Stimulated activated CD4-positive, alpha-beta T cell treated with anti-CD3 and anti-CD28 coated beads, TNF-alpha, amount 100 ng/mL, for 4 hours (primary cell): ENCODE measurements at places on chromosomes 11 and 22.
A peak's percentile ranks its signal among the peaks of the same experiment; 100 is the strongest.

DNA sequence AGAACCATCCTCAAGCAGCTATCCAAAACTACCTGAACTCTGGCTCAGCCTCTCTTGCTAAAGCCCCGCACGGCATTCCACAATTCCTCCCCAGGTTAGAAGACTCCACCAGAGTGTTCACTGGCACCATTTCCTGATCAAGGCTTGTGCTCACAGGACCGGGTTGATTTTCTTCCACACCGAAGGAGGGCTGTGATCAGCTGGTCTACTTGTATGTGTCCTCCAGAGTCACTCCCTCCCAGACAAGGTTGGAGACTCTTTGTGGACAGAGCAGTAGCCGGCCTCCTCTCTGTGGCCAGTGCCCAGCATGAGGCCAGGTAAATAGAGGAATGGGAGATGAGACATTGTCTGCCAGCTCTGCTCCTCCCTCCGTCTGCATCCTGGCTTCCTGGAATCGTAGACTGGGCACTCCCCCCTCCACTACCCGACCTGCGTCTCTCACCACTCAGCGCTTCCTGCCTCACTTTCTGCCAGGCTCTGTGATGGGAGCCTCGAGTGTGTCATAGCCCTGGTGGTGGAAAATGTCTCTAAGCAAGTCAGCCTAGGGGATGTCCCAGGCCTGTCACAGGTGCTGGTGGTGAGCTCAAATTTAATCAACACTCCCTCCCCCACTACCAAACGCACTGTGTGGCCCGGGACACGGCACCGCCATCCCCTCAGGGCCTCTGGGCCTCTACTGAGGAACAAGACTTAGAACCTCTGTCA, 12.5 kb upstream of the TMPRSS6 start:
- DNase-seq = peak; percentile 68

- DNase-seq = no peak
Measured at GRCh38 chr11:106398502-106399075, 321.1 kb downstream of the AASDHPPT start.

GRCh38 chr22:38097557-38098409, 12.7 kb downstream of the BAIAP2L2 start:
- no peak for DNase-seq

- DNase-seq = no peak
Measured at GRCh38 chr11:80958987-80959386, 1518.2 kb upstream of the TENM4 start.

GRCh38 chr11:44905131-44905866, 45.4 kb downstream of the TP53I11 start:
- DNase-seq = no peak
